KBM-7 (cell line): ENCODE measurements at places on chromosomes 2 and 18.

DNA sequence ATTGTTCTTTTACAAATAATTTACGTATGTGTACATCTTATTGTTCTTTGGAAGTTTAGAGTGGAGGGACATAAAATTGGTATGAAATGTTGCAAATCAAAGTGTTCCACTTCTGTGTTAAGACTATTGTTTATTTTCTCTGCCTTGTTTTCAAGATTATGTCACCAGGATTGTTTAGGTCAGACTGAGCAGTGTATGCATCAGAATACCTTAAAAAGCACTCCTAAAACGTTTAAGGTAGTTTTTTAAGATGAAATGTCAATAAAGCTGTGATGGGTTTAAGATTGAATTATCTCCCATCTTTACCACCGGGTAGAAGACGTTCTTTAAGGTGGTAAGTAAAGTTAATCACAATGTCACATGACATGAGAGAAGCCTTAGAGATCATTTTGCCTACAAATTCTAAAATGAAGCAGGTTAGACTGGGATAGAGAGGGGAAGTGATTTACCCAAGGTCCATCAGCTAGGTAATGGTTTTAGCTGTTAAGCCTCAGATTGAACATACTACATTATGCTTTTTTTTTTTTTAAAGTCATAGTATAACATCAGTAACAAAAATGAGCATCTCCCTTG lies 10.6 kb downstream of the VAPA start:
- no peak for DNase-seq

DNA sequence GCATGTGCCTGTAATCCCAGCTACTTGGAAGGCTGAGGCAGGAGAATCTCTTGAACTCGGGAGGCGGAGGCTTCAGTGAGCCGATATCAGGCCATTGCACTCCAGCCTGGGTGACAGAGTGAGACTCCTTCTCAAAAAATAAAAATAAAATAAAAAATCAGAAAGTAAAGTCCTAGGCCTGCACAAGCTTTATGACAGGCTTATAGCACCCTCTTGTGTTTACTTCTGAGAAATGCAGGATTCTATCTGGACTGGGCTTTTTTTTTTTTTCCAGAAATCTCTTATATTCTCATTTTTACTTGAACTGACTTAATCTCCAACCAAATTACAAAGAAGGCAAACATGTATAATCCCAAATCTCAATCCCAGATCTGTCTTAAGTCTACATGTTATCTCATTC lies 26.1 kb upstream of the REG3G start:
- peak; percentile 42 for DNase-seq

- DNase-seq = peak; percentile 49
These were observed 166.3 kb upstream of the SERTAD2 start for GRCh38 chr2:64819774-64820688.

- no peak for DNase-seq
These were observed 28.5 kb downstream of the GPC1 start for GRCh38 chr2:240463866-240464481.

DNA sequence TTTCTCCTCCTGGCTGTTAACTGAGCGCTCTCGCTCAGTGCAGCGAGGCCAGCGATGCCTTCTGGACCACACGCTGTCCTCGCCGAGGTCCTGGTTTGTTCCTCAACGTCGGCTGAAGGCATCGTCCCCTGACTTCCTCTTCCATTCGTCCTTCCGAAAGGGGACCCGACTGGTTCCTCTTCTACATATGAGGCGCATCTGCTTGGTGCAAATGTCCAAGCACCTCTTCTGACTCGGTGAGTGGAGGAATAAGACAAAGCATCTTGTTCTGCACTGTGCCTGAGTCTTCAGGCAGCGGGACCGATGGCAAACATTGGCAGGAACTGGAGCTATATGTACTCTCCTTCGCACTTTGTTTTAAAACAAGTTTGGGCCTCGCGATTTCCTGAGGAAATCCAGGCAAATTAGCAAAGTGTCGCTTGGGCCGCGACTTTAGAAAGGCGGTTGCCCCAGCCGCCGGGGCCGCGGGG lies 621 bp upstream of the KCNS3 start:
- DNase-seq = peak; percentile 55

- no peak for DNase-seq
These were observed 111.1 kb downstream of the ACOXL start for GRCh38 chr2:110843496-110843895.

DNA sequence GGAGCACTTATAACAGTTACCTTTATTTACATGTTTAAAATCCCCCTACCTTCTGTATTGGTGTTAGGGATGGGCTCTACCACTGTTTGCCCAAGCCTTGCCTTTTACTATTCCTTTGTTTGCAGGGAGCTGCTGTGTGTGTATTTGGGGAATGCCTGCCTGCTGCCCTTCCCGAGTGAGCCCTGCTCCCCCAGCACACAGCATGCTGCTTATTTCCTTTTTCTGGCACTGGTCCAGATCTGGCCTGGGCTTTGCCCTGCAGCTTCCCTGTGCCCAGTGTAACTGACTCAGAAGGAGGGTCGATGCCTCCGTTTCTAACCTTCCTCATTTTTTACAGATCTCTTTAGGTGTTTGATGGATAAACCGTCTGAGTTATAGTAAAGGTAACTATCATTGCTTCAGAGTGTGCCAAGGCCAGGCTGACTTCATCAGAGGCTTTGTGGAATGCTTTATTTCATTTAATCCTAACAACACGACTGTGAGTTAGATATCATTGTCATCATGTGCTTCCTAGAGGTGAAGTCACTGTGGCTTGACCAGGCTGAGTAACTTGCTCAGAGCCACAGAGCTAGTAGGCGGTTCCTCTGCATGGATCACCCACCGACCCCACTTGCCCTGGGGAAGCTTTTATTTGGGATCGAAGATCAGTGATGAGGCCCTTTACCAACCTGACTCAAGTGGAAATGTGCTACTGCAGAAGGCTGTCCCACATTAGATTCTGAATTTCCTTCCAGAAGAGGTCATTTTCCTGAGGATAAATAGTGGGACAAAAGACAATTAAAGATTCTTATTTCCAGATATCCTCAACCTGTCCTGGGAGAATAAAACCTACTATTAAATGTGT lies 238.8 kb downstream of the ZNF407 start:
- DNase-seq = peak; percentile 24
